ENCODE measurements at places on chromosomes 3 and 15.
A peak's percentile ranks its signal among the peaks of the same experiment; 100 is the strongest.

GRCh38 chr3:151383111-151383510, 1.4 kb downstream of the P2RY12 start:
- no peak for DNase-seq

- no peak for DNase-seq
Observed at GRCh38 chr3:36362216-36362615, 18.1 kb upstream of the STAC start.

DNA sequence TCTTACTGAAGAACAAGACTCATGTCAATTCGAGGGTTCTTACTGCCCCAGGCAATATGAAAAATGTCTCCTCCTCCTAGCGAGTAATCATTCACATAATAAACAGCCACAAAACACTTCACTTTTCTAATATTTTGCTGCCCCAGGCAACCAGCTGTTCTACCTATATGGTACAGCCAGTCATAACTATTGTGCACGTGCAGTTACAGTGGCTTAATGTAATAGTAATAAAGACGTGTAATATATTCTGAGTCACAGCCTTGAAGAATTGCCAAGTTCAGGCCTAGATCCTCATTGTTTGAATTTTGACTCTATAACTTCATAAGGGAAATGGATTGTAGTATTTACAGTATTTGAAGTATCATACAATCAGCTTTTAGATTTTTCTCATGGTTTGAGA, 1250.0 kb upstream of the GBE1 start:
- no peak for DNase-seq

DNA sequence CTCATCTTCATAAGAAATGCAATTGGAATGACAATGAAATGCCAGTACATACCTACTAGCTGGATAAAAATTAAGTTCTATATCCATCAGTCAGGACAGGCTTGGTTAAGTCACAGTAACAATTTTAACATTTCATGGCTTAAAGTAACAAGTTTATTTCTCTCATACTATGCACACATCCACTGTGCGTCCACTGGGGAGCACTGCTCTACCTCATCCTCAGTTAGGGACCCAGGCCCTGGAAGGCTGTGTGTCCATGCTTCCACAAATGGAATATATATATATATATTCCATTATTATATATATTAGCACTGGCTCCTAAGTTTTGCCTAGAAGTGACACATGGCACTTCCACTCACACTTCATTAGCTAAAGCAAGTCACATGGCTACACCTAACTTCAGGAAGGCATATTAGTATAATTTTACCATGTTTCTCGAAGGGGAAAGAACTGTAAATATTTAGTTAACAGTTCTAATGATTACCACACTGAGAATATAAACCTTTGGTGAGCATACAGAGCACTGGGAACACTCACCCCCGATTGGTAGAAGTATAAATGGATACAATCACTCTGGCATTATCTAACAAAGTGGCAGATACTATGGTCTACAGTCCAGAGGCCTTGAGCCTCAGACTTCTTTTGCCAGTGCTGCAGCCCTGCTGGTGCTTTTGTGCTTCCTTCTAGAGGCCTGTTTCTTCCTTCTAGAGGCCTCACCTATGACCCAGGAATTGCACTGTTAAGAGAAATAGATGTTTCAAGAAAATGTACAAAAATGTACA, 28.6 kb downstream of the AP3S2 start:
- peak; percentile 43 for DNase-seq

- no peak for DNase-seq
Observed at GRCh38 chr15:68787609-68788263, 33.0 kb downstream of the ANP32A start.

GRCh38 chr3:79843180-79843579, 75.4 kb upstream of the ROBO1 start:
- no peak for DNase-seq

DNA sequence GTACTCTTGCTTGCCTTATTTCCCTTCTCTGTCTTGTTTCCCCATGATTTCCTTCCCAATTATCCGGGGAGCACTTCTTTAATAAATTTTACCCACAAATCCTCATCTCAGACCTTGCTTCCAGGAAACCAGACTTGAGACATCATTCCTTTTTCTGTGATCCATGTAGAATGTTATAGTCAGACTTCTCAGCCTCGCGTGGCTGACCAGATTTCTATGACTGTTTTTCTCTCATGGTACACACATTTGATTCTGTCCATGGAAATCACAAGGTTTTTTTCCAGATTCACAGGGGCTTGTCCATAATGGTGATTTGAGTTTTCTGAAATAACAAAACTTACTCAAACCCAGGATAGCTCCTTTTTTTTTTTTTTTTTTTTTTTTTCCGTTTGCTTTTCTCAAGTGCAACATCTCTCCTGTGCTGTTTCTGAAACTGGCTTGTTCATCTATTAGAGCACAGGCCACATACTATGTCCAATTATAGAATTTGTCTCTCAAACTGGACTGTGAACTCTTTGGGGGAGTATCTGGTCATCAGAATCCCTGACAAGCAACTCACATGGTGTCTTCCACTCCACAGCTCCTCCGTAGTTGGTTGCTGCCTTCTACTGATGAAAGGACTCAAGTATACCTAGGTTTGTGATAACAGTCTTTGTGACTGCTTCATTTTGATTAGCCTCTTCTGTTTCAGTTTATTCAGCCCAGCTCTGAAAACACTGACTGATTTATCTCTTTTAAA, 50.8 kb downstream of the RBMS3 start:
- no peak for DNase-seq

DNA sequence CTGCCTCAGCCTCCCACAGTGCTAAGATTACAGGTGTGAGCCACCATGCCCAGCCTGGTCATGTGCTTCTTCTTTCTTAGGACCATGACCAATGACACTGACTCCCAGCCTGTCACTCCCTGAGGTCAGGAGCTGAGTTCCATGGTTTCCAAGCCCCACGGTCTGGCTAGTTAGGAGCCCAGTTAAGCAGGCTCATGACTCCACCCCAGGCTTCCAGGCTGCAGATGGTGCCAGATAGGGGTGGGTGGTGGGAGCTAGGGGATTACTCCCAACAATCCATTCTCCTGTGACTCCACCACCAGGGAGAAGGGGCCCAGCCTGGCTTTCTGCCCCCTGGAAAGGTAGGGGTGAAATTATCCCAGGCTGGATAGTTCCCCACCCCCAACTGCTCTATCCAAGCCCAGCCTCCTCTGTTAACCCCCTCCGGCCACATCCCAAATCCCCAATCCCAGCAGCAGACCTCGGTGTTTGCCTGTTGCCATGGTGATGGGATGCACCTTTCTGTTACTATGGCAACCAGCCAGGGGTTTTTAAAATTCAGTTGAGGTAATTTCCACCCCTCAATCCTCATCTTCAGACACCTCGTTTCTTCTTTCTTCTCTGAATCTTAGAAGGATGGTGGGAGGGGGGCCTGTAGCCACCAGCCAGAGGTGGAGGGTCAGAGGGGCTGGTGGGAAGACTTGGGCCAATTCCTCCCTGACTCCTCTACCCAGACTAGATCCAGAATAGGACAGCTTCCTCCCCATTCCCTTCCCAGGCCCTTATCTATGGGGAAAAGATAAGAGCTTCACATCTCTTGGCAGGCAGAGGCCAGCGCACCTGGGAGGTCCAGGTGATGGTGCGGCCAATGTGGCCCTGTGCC, 22.5 kb upstream of the SEMA3F start:
- no peak for DNase-seq

- DNase-seq = peak; percentile 30
Observed at GRCh38 chr3:24351779-24352469, 142.7 kb downstream of the THRB start.
